ENCODE measurements at places on chromosomes 4 and X.

DNA sequence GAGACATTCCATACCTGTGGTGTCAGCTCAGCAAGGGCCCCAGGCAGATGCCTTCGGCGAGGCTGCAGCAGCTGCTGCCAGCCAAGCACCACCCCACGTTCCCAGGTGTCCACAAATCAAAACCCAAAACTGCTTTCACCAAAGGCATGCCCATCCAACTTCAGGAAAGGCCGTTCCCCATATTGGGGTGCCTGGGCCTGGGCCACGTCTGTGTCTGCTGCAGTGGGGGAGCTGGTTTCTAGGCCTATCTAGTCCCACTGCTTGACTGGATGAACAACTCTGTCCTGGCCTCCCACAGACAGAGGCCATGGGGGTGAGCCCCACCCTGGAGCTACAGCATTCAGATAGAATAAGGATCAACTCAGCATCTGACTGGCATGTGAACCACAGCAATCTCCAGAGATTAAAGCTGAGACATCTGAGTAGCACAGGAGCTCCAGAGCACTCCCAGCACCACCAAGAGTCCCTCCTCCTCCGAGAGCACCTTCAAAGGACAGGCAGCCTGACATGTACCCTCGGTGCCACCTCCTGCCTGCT lies 37.0 kb downstream of the NAT8L start:
- peak; percentile 35 for DNase-seq

- DNase-seq = no peak
Measured at GRCh38 chr4:74674750-74675149, 119.6 kb downstream of the BTC start.

DNA sequence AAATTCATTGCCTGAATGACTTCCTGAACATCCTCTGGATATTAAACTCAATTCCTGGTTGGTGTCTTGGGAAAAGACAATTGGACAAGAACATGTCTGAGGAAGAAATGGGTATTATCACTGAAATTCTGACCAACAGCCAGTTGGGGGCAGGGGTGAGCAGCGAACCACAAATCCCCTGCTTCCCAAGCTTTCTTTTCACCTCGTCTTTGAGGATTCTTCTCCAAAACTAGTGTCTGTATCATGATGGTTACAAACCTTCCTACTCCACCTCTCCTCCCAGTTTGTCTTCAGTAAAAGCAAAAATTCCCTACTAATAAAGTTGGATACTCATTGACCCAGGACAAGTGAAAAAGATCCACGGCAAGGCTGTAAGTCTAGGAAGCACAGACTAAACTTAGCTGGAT lies 48.3 kb upstream of the WDR1 start:
- DNase-seq = peak; percentile 14

DNA sequence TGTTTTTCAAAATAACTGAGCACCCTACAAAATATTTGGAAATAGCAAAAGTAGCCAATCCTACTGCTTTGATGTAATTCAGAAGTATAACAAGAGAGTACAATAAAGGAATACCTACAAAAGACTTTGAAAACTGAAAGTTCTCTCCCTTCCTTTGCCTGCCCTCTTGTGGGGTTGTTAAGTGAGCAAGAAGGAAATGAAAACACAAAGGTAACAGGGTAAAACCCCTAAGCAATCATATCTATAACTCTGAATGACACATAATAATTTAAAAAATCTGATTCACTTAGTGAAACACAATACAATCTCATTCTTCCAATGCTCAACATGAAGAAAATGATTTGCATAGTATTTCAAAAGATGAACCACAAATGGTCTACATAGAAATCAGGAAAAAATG lies 98.2 kb downstream of the FRYL start:
- DNase-seq = no peak

DNA sequence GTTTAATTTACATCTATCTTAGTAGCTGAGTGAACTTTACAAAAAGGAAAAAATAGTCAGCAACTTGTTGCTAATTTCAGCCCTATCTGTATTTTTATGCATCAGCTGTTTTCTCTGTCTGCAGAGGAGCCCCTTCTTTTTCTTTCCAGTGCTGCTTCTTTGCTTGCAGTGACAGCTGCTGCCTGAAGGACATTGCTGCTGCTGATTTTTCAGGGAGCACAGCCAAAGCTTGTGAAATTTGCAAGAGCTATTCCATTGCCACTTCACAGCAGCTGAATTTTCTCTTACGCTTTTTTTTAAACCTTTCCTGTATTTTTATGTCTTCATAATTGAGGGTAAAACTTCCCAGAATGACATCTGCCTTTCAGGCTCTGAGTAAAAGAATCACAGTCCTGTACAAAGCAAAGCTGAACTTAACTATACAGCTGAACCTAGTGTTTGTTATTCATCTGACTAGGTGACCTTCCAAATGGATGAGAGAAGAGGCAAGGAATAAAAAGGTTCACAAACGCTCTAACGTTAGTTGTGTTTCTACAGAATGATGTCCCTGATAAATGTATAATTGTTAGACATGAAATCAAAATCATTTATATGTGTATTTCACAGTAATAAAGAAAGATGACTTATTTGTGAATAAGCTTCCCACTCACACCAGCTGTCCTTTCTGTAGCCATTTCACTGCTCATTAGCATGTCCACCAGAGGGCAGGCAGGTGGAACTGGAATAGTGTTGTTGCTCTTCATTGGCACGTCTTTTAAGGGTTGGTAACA lies 541.4 kb downstream of the ADGRL3 start:
- DNase-seq = peak; percentile 0

GRCh38 chrX:72604705-72605104 lies 32.1 kb upstream of the HDAC8 start:
- DNase-seq = no peak

- no peak for DNase-seq
Measured at GRCh38 chr4:153950100-153950979, 161.5 kb upstream of the SFRP2 start.

DNA sequence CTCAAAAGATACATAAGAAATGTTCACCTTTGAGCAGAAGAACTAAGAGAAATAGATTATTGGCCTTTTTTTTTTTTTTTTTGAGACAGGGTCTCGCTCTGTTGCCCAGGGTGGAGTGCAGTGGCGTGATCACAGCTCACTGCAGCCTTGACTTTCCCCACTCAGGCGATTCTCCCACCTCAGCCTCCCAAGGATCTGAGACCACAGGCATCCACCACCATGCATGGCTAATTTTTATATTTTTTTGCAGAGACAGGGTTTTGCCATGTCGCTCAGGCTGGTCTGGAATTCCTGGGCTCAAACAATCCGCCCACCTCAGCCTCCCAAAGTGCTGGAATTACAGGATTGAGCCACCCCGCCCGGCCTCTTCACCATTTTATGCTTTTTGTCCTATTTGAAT lies 2.9 kb upstream of the TLR6 start:
- no peak for DNase-seq

DNA sequence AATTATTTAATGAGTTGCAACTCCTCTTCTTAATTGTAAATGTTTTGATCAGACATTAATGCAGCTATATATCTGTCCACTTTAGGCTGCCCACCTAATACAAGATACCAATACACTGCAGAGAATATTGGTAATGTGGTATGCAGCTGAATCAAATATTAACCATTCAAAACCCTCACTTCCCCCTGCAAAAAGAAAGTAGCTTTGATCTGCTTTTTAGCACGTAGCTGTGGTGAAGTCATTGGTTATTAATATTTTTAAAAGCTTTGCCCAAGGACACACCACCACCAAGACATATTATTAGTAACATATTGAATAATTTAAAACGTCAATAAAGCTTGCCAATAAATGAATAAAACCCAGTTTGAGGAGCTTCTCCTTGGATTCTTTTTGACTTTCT lies 28.6 kb upstream of the CYP2U1 start:
- no peak for DNase-seq

DNA sequence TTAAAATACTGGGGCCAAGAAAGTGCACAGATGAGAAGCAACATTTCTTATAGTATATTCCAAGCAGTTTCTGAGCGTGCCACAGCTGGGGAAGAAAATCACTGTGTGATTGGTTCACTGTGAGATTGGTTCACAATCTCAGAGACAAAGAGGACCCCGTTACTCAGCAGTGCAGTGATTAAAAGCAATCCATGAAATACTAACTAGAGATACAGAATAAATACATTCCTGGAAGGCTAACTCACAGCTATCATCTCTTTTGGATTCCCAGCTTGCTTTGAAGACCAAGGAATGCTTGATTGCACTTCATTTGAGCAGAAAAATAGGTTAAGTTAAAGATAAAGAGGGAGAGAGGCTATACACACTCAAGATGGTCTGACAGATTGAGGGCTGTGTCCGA lies 132.1 kb upstream of the RAPGEF2 start:
- no peak for DNase-seq

DNA sequence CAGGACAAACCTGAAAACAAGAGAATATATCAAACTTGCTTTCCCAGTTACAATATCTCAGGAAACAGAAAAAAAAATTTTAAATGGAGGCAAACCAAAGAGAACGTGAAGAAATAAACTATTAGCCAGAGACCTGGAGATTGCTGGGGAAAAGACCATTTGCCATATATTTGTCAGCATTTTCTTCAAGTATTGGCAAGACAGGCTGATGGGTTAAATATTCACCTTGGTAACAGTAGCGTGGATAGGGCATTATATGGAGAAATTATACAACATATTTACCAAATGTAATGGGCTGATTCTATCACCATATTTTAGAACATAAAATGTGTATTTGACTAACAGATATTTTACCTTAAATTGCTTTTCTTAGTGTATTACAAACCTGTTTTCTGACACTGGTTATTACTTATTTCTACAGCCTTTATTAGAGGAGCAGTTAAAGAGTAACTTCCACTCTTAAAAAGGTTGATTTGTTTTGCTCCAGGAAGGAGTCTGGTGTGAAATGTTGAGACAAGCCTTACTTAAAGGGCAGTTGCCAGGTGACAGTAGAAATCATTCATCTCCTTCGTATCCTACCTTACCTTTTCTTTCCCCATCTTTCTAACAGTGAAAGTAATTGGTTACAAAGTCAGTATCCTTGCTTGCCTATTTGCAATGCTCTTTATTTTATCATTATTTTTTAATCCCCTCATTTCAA lies 575.5 kb downstream of the GBA3 start:
- no peak for DNase-seq

- no peak for DNase-seq
Measured at GRCh38 chr4:47468706-47469365, 5.3 kb upstream of the COMMD8 start.

- DNase-seq = peak; percentile 16
Measured at GRCh38 chr4:121784975-121785374, 16.1 kb upstream of the EXOSC9 start.

- DNase-seq = no peak
Measured at GRCh38 chr4:173990126-173990868, 293.2 kb downstream of the FBXO8 start.

GRCh38 chr4:15771216-15772058 lies 6.7 kb upstream of the CD38 start:
- no peak for DNase-seq
